Mucosa of descending colon (tissue), 3 donors: ENCODE measurements at places on chromosomes 3 and 15. TPM values are rescaled to one million over a fixed set of nuclear protein-coding genes. Genes with fewer than 3 reads are reported as not detected.

Gene SEMA6D
- 77.2 TPM for total RNA-seq

Gene EPHA3
- 1.0 TPM for total RNA-seq

Gene GOLGA6L25
- not detected for total RNA-seq

Gene HIGD2B
- not detected for total RNA-seq

Gene SPATA12
- 0.14 TPM for total RNA-seq
